ENCODE measurements at places on chromosomes 2 and 18. TPM values are rescaled to one million over a fixed set of nuclear protein-coding genes. Genes with fewer than 3 reads are reported as not detected.

DNA sequence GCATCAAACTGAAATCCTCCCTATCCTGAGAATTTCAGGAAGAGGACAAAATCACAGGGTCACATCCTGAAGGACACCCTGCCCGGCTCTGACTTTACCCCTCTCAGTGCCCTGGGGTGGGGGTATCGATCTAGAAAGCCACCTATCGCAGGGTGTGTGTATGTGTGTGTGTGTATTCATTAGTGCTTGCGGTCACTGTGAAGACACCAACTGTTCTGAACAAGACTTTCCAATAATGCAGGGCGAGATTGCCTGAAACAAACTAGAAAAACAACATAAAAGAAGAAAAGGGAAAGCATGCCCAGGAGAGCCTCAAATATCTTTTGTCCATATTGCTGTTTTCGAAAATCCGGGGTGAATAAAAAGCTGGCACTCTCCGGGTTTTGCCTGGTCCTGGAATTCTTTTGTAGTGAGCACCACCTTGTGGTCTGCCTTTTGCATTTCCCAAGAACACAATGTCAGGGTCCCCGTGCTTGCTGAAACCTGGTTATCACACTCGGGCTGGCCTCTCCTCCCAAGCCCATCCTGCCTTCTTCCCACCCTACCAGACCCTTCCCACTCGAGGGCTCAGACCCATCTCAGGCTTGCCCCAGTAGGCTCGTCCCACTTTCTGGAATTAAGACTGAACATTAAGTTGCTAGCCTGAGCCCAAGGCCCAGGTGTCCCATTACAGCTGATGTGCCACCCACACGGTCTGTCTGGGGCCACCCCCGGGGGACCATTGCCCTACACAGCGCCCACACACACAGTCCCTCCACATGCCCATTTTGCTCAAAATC is 25.0 kb upstream of the COPS8 start:
- peaks cover 15% of the 10 kb centered on the region for H3K4me1 ChIP-seq
- H3K36me3 ChIP-seq, result no peaks in the 10 kb centered on the region
- no peak overlapping the region for H3K27ac ChIP-seq
- H3K27me3 ChIP-seq, result peaks cover 1% of the 10 kb centered on the region
- DNase-seq, result no peak

DNA sequence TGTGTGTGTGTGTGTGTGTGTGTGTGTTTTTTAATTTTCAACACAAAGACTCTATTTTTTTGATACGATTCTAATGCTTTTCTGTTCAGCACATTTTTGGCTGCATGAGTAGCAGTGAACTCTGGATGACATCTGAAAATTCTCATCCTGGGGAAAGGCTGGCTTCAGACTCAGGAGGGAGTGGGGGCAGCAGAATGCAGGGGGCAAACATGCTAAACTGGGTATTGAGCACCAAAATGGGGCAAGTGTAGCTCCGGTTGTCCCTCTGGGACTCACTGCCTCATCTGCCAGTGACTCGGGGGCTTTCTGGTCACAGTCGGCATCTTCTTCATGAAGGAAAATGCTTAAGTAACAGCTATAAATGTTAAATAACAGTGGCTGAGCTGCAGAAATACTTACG is 116.8 kb upstream of the PID1 start:
- no peaks in the 10 kb centered on the region for H3K4me1 ChIP-seq
- H3K36me3 ChIP-seq, result no peaks in the 10 kb centered on the region
- H3K27ac ChIP-seq, result no peak overlapping the region
- DNase-seq, result no peak

DNA sequence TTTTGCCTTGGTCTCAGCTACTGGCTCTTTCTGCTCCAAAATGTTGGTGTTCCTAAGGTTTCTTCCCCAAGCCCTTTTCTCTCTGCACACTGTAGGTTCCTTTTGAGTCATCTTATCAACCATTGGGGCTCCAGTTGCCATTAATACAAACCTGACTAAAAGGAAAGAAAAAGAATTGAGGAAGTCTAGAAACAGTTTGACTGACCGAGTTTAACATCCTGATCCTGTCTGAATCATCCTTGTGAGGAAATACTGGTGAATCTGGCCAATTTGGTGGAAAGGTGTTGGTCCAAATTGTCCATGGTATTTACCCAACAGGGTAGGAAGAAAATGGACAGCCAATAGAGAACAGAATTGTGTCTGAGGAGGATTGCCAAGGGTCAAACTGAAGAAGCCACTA is 38.3 kb downstream of the CRYGD start:
- H3K36me3 ChIP-seq, result no peaks in the 10 kb centered on the region
- H3K4me1 ChIP-seq, result no peaks in the 10 kb centered on the region
- no peak for DNase-seq
- H3K27ac ChIP-seq, result no peak overlapping the region

Gene PFN4
- total RNA-seq, result 0.30 TPM
